ENCODE measurements at places on chromosomes 13 and 19.

DNA sequence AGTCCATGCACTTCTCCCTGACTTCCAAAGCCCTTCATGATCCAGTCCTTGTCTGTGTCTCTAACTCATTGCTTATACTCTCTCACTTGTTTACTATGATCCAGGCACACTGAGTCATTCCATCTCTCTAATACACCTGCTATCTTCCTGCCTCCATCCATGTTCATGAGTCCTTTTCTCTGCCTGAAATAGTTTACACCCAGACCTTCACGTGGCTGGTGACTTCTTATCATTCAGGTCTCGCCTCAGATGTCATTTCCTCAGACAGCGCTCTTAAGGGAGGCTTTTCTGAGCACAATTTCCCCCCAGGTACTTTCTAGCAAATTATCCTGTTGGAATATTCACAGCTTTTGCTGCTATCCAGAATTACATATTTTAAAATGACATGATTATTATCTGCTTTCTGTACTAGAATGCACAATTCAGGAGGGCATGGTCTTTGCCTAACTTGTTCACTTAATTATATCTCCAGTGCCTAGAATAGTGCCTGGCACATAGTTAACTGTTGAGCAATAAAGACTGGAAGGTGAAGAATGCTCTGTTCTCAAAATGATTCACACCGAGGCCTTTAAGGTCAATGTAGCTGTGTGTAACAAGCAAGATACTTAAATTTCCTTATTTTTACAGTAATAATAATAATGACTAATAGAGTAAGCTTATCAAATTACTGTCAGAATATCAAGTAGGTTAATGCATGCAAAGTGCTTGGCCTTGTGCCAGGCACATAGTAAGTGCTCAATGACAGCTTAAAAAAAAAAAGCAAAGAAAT, 183.7 kb upstream of the SPRY2 start:
- peak; percentile 8 for DNase-seq

- no peak for DNase-seq
Measured at GRCh38 chr19:15404097-15404779, 14.6 kb downstream of the AKAP8L start.

DNA sequence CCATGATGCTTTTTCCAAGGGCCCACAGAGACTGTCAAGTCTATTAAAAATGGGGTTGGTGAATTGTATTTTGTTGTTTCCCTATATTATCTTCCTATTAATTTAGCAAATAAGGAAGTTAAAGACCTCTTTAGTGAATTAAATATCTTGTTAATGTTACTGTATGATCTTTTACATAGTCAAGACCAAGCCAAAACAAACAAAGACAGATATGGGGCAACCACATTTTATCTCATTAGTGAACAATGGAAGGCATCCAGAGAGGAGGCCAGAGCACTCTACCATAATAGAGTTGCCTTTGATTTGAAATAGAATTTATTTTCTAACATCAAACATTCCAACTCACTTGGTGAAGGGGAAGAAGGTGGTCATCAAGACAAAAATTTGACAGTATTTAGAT, 169.4 kb downstream of the B3GLCT start:
- no peak for DNase-seq

DNA sequence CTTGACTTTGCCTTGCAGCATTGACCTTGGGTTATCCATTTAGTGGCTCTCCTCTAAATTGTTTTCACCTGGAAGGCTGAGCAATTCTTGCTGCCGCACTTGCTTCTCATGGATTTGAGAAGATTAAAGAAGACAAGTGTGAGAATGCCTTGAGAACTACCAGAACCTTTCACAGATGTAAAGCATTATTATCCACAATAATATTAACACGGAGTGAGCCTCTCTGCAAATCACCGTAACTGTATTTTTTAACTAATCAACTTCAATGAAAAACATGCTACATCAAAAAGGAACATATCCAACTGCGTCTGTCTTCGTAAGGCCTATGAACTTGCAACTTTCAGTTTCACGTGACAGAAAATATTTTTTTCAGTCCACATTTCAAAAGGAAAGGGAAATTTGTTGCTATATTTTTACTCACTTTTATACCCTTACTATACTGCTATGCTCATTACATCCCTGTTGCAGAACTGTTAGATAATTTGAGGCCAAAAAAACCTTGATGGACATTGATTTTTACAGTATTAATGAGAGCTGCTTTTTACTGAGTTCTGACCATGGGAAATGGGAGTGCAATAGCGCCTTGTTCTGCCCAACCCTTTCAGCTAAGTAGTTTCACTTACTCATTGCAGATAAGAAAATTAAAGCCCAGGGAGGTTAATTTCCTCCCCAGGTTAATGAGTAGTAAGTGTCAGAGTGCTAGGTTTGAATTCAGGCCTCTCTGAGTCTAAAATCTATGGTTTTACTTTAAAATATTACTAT, 93.8 kb upstream of the RAP2A start:
- no peak for DNase-seq

GRCh38 chr19:55546822-55547614, 1.7 kb upstream of the SBK3 start:
- DNase-seq = peak; percentile 78

DNA sequence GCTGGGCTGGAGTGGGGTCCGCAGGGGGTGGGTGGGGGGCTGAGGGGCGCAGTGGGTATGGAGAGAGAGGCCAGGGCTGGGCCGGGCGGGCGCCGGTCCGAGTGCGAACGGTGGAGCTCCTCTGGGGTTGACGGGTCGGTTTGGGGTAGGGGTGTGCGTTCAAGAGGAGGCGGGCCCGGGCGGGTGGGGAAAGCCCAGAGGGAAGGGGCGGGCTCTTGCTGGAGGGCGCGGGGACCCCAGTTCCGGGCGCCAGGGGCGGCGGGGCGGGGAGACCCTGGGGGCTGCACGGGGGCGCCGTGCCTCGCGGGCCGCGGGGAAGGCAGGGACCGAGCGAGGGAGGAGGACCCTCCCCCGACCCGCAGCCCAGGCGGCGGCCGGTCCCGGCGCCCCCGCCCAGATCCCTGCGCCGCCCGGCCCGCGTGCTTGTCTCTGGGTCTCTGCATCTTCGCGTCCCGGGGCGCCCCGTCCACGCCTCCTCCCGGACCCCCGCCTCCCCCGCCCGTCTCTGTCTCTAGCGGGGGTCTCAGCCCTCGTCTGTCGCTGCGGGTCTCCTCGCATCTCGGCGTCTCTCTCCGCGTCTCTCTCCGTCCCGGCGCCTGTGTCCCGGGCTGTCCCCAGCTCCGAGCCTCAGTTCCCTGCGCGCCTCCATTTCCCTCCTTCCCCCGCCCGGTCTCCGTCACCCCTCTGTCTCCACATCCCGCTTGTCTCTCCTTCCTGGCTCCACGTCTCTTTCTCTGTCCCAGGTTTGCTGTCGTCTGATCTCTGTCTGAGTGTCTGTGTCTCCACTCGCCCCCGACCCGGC, 8.3 kb upstream of the SHISA7 start:
- DNase-seq = no peak

- no peak for DNase-seq
Measured at GRCh38 chr13:28204690-28205443, 66.5 kb downstream of the PAN3 start.

DNA sequence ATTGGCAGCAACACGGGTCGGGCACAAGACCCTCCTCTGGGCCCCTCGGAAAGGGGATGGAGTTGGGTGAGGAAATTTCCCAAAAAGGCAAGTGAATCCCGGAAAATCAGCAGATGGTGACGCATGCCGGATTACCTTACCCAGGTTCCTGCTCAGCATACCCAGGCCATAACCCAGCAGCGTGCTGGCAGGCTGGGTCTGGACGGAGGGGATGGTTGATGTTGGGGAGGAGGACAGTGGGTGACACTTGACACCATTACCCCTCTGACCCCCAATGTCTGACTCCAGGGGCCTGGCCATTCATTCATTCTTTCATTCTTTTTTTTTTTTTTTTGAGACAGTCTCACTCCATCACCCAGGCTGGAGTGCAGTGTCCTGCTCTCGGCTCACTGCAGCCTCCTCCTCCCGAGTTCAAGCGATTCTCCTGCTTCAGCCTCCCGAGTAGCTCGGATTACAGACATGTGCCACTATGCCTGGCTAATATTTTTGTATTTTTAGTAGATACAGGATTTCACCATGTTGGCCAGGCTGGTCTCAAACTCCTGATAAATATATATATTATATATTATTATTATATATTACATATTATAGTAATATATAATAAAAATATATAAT, 799 bp downstream of the PVR start:
- DNase-seq = peak; percentile 64

DNA sequence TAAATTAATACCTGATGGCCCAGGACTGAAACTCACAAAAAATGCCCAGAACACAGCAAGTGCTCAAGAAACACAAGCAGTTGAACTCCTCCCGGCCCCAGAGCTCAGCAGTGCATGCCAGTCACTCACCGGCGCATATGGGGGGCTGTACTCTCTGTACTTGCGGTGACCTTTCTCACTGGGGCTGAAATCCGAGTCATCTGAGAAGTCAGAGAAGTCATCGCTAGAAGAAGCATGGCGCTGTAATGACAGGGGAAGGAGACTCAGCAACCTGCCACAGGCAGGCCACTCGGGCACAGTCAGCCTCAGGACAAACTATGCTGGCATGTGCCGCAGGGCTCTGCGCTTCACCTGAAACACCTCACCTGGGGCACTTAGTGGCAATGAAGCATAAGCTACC, 19.7 kb downstream of the ZC3H4 start:
- no peak for DNase-seq

GRCh38 chr13:41387576-41387975, 69.8 kb upstream of the RGCC start:
- no peak for DNase-seq

GRCh38 chr13:49643035-49643646, 14.8 kb downstream of the ARL11 start:
- DNase-seq = no peak

GRCh38 chr13:64850017-64850416, 2380.1 kb downstream of the PCDH9 start:
- no peak for DNase-seq

DNA sequence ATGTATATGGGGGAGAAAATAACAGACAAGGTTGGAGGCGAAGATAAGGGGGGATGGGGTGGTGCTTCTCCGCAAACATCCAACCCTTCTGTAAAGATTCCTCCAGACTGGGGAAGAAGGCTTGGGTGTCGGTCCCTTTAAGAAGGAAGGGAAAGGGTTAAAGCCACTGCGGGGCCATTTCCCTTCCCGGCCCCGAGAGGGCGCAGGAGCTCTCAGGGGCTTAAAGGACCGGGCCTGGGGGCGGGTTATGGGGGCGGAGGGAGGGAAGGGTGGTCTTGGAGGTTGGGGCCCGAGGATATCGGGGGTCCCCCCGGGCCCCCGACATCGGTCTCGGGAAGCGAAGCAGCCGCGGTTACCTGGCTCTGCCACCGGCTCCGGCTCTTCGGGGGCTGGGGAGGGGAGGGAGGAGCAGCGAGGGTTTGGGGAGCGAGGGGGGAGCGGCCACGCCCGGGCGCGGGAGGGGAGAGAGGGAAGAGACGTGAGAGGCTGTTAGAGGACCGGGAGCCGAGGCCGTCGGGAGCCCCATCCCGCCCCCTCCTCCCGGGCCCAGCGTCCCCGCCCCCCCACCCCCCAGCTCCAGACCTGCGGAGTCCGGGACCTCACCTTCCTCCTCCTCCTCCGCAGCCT, 2.8 kb downstream of the TNNT1 start:
- peak; percentile 42 for DNase-seq

- DNase-seq = no peak
Measured at GRCh38 chr19:6576869-6577475, 14.0 kb downstream of the CD70 start.
